ENCODE measurements at places on chromosomes 1 and 21. TPM values are rescaled to one million over a fixed set of nuclear protein-coding genes. Genes with fewer than 3 reads are reported as not detected.

The NPL gene
- total RNA-seq, result 3.2 TPM

The SPRR2E gene
- total RNA-seq, result not detected

The CA6 gene
- not detected for total RNA-seq

The TNFRSF8 gene
- not detected for total RNA-seq

The OR2T11 gene
- total RNA-seq, result not detected

The SELENON gene
- 24.1 TPM for total RNA-seq

The DCST1 gene
- not detected for total RNA-seq

The IGSF9 gene
- total RNA-seq, result not detected

The TTC24 gene
- not detected for total RNA-seq

The PPM1J gene
- 0.53 TPM for total RNA-seq

The HORMAD1 gene
- total RNA-seq, result 0.40 TPM

The CR2 gene
- not detected for total RNA-seq

The FDPS gene
- 229 TPM for total RNA-seq

The OR2L8 gene
- total RNA-seq, result not detected

The C1orf56 gene
- 1.2 TPM for total RNA-seq

The BEND5 gene
- not detected for total RNA-seq

The GSTM1 gene
- total RNA-seq, result 11.4 TPM

The CTSS gene
- 25.8 TPM for total RNA-seq

The NID1 gene
- total RNA-seq, result 49.8 TPM

The PLPPR4 gene
- total RNA-seq, result 0.50 TPM

The CRABP2 gene
- total RNA-seq, result 7.3 TPM

The FMOD gene
- total RNA-seq, result 4.4 TPM

The OPTC gene
- total RNA-seq, result not detected

The NEXN gene
- 26.5 TPM for total RNA-seq

The TOR1AIP1 gene
- total RNA-seq, result 49.9 TPM

The LYPLAL1 gene
- total RNA-seq, result 25.6 TPM

The SFT2D2 gene
- 52.1 TPM for total RNA-seq

The FAM78B gene
- 0.25 TPM for total RNA-seq

The IBA57 gene
- total RNA-seq, result 3.7 TPM

The IFNGR2 gene
- 61.4 TPM for total RNA-seq

The NPHS2 gene
- not detected for total RNA-seq

The FAM72C gene
- 0.44 TPM for total RNA-seq

The APH1A gene
- 88.6 TPM for total RNA-seq

The NOS1AP gene
- total RNA-seq, result not detected

The RPTN gene
- total RNA-seq, result not detected

The SPATA1 gene
- 0.92 TPM for total RNA-seq

The GSTM2 gene
- 10.7 TPM for total RNA-seq

The TMEM51 gene
- total RNA-seq, result 4.2 TPM

The GSTM5 gene
- 2.0 TPM for total RNA-seq

The SASS6 gene
- total RNA-seq, result 2.1 TPM

The C1orf141 gene
- not detected for total RNA-seq

The NBPF4 gene
- total RNA-seq, result not detected

The RPL22 gene
- 209 TPM for total RNA-seq

All from aortic smooth muscle cell (primary cell).